ENCODE measurements at places on chromosomes 3 and 15.

- DNase-seq, result no peak
Measured at GRCh38 chr3:156558389-156558788, 3.5 kb upstream of the SSR3 start.

- DNase-seq, result no peak
Measured at GRCh38 chr3:172550347-172550943, 27.2 kb upstream of the TNFSF10 start.

DNA sequence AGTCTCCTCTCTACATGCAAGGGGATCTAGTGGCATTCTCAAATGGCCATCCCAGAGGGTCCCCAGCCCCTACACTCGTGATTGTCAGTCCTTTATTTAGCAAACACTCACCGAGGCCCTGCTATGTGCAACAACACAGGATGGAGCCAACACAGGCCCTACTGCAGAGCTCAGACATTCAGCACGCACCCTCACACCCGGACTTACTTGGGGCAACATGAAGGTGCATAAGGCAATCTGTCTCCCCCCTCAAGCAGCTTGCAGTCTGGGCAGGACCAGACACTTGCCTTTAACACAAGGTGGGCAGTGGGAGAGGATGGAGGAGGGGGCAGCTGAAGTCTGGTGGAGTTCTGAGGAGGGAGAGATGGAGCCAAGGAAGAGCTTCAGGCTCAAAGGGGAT is 258.4 kb downstream of the XXYLT1 start:
- DNase-seq, result no peak

- DNase-seq, result no peak
Measured at GRCh38 chr15:33378866-33379480, 68.2 kb downstream of the RYR3 start.
